A673 (cell line): ENCODE measurements at places on chromosomes 13 and 19. TPM values are rescaled to one million over a fixed set of nuclear protein-coding genes. Genes with fewer than 3 reads are reported as not detected.
A peak's percentile ranks its signal among the peaks of the same experiment; 100 is the strongest.

- no peaks in the 10 kb centered on the region for H3K36me3 ChIP-seq
- no peak overlapping the region for H3K27ac ChIP-seq
- H3K4me3 ChIP-seq = no peak overlapping the region
- no peaks in the 10 kb centered on the region for H3K4me1 ChIP-seq
- no peak for DNase-seq
These were observed 1.6 kb downstream of the METTL21C start for GRCh38 chr13:102693250-102693649.

Gene ZNF560
- 5.7 and 8.0 TPM in 2 replicates for total RNA-seq

- H3K4me3 ChIP-seq = no peak overlapping the region
- H3K36me3 ChIP-seq = peaks cover 95% of the 10 kb centered on the region
These were observed 45.3 kb downstream of the DHRS12 start for GRCh38 chr13:51758691-51759090.

DNA sequence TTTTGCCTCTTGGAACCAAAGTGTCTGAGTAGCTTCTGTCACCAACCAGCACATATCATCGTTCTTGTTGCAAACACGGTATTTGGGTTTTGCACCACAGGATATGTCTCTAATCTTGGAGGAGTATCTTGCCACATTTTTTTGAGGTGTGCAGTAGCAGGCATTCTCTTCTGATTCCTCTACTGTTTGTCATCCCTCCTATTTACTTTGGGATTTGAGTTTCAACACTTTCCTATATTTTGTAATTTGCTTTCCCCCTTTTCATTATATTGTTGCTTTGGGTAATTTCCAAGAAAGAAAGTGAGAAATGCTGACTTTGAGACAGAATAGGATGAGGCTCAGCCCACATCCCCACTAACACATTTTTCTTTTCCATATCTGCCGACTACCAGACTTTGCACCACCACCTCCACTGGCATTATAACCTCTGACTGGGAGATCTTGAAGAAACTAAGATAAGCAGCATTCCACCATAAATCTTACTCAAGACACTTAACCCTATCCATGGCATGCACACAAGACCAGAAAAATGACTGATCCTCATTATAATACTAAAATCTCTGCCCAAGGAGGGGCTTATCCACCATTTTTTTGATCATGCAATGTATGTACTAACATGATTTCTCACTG lies 12.0 kb upstream of the DZIP1 start:
- H3K27ac ChIP-seq = no peak overlapping the region
- H3K36me3 ChIP-seq = no peaks in the 10 kb centered on the region
- H3K27me3 ChIP-seq = peaks cover 3% of the 10 kb centered on the region
- H3K4me3 ChIP-seq = no peak overlapping the region
- no peak for DNase-seq

DNA sequence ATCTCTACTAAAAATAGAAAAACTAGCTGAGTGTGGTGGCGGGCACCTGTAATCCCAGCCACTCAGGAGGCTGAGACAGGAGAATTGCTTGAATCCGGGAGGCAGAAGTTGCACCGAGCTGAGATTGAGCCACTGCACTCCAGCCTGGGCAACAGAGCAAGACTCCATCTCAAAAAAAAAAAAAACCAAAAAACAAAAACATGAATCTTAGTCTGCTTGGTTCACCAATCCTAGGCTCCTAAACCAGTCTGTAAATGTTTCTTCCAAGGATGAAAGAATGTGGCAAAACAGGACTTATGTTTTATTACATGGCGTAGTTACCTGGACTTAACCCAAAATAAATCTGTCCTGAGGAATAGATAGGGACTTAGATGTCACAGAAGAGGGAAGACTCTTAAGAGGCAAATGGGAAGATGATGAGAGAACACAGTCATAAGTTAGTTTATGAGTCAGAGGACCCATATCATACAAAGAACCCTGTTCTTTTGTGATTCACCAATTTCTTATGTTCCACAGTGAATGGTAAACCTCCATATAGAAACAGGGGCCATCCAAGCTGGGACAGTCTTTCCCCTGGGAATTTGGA lies 6.9 kb upstream of the FBXL3 start:
- H3K36me3 ChIP-seq = no peaks in the 10 kb centered on the region
- DNase-seq = no peak
- no peaks in the 10 kb centered on the region for H3K4me1 ChIP-seq
- H3K27ac ChIP-seq = no peak overlapping the region
- no peak overlapping the region for H3K4me3 ChIP-seq
- no peaks in the 10 kb centered on the region for H3K27me3 ChIP-seq

GRCh38 chr19:50695251-50696093 lies 24.1 kb downstream of the SHANK1 start:
- peaks cover 6% of the 10 kb centered on the region for H3K4me1 ChIP-seq
- peak; percentile 48 for DNase-seq
- H3K36me3 ChIP-seq = no peaks in the 10 kb centered on the region
- H3K4me3 ChIP-seq = no peak overlapping the region
